Right atrium auricular region (tissue), 2 donors: ENCODE measurements at places on chromosomes 6 and 20. TPM values are rescaled to one million over a fixed set of nuclear protein-coding genes. Genes with fewer than 3 reads are reported as not detected.

- no peak for DNase-seq
- no peak overlapping the region for H3K27ac ChIP-seq
- no peaks in the 10 kb centered on the region for H3K36me3 ChIP-seq
- no peak overlapping the region for H3K4me3 ChIP-seq
- H3K4me1 ChIP-seq = no peaks in the 10 kb centered on the region
- no peaks in the 10 kb centered on the region for H3K27me3 ChIP-seq
These were observed 104.1 kb downstream of the COL9A1 start for GRCh38 chr6:70198785-70199184.

DNA sequence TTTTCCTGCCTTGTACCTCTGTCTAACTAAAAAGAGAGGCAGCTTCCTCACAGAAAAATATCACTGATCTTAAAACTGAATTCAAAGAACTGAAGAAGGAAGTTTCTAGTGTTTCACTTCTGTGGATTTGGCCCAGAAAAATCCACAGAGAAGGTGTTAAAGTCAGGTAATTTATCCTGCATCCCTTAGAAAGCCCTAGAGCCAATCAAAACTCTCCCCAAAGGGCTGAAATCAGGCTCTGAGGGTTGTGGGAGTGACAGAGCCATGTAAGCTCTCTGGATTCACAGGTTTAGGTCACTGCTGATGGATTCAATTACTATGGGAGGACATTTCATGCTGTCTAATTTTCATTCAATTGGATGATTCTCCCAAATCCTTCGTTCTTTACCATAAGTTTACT, 152.3 kb downstream of the OR2B2 start:
- no peak for DNase-seq
- no peak overlapping the region for H3K27ac ChIP-seq
- H3K27me3 ChIP-seq = no peaks in the 10 kb centered on the region
- no peaks in the 10 kb centered on the region for H3K4me1 ChIP-seq
- H3K36me3 ChIP-seq = no peaks in the 10 kb centered on the region

DNA sequence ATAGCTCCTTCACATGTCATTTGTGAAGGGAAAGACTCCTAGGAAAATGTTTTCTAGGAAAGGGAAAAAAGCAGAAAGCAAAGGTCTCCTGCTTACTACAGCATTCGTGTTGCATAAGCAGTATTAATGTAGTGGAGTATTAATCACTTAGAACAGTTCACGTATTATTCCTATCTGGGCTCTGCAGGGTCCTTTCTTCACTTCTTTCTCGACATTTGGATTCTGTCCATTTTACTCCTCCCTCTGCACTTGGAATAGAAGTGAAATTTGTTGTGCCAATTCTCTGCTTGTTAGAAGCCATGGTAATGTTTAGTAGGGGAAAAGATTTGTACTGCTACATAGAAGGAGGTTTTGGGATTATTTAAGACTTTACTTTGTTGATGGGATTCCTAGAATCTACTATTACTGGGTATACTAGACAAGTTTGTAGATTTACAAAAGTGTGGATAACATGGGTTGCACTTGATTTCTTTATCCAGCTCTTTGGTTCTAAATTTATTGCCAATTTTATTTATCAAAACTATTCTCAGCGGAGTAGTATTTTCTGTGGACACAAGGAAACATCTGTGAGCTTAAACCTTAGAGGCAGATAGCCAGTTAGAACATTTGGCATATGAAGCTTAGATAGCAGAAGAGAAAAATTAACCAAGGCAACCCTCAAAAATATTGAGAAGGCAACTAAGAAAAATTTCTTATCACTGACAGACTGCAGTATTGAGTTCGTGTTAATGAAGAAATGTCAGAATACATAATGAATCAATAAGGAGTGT, 108.4 kb upstream of the ESR1 start:
- no peak overlapping the region for H3K4me3 ChIP-seq
- no peak overlapping the region for H3K27ac ChIP-seq
- DNase-seq = no peak
- no peaks in the 10 kb centered on the region for H3K27me3 ChIP-seq
- no peaks in the 10 kb centered on the region for H3K4me1 ChIP-seq
- no peaks in the 10 kb centered on the region for H3K36me3 ChIP-seq

DNA sequence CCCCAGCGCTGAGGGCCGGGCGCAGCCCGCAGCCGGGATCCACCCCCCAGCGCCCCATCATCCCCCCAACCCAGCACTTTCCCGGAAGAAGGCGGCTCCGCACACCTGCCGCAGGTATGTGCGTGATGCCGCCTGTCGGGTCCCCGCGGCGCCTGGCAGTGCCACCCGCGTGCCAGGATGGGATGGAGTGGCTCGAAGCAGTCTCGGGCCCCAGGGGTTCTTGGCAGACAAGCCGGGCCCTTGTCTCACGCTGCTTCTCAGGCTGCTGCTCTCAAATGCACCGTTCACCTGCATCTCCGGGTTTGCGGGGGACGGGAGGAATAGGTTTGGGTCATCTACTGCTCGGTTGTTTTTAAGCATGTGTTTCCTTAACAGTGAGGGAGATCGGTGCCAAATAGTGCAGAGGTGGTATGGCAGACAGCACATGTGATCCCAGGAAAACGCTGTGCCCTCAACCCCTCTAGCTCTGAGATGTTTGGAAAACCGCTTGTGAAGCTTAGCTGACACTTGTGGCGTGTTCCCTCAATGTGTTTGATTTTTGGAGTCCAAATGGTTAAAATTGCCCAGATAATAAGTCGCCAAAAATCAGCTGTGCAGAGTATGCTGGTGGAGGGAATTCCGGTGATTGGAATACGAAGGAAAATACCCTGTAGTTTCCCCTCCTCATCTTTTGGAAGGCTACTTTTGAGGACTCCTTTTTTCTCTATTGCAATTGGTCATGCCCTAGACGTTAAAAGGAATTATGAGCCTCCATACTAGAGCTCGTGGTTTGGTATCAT, 926 bp downstream of the MYLIP start:
- DNase-seq = no peak
- H3K36me3 ChIP-seq = peaks cover 3% of the 10 kb centered on the region
- no peaks in the 10 kb centered on the region for H3K27me3 ChIP-seq
- H3K27ac ChIP-seq = peak overlapping the region; percentile 99

- no peak overlapping the region for H3K4me3 ChIP-seq
- H3K36me3 ChIP-seq = no peaks in the 10 kb centered on the region
- DNase-seq = no peak
- no peaks in the 10 kb centered on the region for H3K27me3 ChIP-seq
These were observed 256.3 kb downstream of the ERMARD start for GRCh38 chr6:170007468-170008293.

GRCh38 chr6:111750753-111751673, 122.2 kb downstream of the FYN start:
- no peak overlapping the region for H3K27ac ChIP-seq
- H3K27me3 ChIP-seq = no peaks in the 10 kb centered on the region
- no peaks in the 10 kb centered on the region for H3K4me1 ChIP-seq
- no peak overlapping the region for H3K4me3 ChIP-seq

GRCh38 chr6:27414300-27414699, 25.7 kb downstream of the ZNF391 start:
- no peaks in the 10 kb centered on the region for H3K27me3 ChIP-seq
- no peak overlapping the region for H3K4me3 ChIP-seq
- H3K36me3 ChIP-seq = no peaks in the 10 kb centered on the region
- no peak overlapping the region for H3K27ac ChIP-seq
- no peaks in the 10 kb centered on the region for H3K4me1 ChIP-seq
- DNase-seq = no peak

DNA sequence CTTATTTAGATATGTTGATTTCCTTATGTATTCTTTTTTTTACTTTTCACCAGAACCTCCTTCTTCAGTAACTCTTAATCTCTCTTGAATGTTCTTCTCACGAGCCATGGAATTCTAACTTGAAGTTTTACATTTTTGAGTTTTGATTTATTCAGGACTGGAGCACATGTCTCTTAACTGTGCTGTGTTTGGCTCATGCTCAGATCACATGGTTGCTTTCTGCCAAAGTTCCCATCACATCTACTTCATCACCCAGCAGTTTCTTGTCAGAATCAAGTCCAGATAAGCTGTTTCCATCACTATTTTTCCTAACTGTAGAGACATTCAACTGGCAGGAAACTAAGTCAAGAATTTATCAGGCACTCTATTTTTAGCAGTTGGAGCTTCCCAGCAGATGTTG, 31.7 kb downstream of the SLC35A1 start:
- peaks cover 25% of the 10 kb centered on the region for H3K36me3 ChIP-seq
- no peak for DNase-seq
- no peaks in the 10 kb centered on the region for H3K27me3 ChIP-seq

- no peak for DNase-seq
- peaks cover 46% of the 10 kb centered on the region for H3K4me1 ChIP-seq
- no peaks in the 10 kb centered on the region for H3K36me3 ChIP-seq
- H3K4me3 ChIP-seq = no peak overlapping the region
- no peak overlapping the region for H3K27ac ChIP-seq
These were observed 211.8 kb downstream of the PLCB4 start for GRCh38 chr20:9280666-9281065.

DNA sequence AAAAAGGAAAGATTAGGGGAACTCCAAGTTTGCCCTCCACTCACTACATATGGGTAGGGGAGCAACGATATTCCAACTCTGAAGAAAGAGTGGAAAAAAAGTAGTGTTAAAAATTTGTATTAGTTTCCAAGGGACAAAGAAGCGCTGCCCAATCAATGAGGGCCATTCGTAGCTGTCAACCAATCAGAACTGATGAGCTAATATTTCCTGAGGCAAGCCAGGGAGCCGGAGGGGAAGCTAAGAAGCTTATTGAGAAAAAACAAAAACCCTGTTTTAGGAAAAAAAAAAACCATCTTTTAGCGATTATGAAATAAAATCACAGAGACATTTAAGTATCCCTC, 59.5 kb downstream of the TRIM38 start:
- no peaks in the 10 kb centered on the region for H3K36me3 ChIP-seq
- peak overlapping the region; percentile 68 for H3K4me3 ChIP-seq
- H3K27me3 ChIP-seq = no peaks in the 10 kb centered on the region
- H3K27ac ChIP-seq = peak overlapping the region; percentile 95
- H3K4me1 ChIP-seq = no peaks in the 10 kb centered on the region
- peak; percentile 89 for DNase-seq

SLC22A16 gene
- not detected for total RNA-seq

DNA sequence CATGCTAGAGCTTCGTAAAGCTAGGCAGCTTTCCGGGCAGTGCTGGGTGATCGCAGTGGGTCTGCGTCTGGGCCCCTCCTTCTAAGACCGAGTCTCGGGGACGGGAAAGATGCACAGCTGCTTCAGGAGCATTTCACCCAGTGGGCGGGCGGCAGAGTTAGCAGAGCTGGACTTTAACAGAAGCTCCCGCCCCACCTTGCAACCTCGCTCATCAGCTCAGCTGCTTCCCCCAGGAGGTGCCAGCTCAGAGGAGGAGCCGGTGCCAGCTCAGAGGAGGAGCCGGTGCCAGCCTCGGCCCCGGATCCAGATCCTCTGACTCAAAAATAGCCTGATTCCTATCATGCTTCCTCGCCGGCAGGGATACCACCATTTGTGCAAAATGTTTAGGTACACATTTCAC, 94.5 kb upstream of the RPS6KA2 start:
- H3K4me1 ChIP-seq = peaks cover 6% of the 10 kb centered on the region
- H3K4me3 ChIP-seq = no peak overlapping the region
- peak; percentile 51 for DNase-seq
- H3K27ac ChIP-seq = no peak overlapping the region
- no peaks in the 10 kb centered on the region for H3K27me3 ChIP-seq
